Hematopoietic multipotent progenitor cell treated with erythropoietin and hydrocortisone succinate and interleukin-3 and kit ligand, for 4 days (in vitro differentiated cells): ENCODE measurements at places on chromosomes 2 and 18.

- no peak for DNase-seq
These were observed 287.0 kb downstream of the EPHA4 start for GRCh38 chr2:221285148-221285547.

GRCh38 chr2:160372010-160372356 is 121.6 kb downstream of the RBMS1 start:
- no peak for DNase-seq

DNA sequence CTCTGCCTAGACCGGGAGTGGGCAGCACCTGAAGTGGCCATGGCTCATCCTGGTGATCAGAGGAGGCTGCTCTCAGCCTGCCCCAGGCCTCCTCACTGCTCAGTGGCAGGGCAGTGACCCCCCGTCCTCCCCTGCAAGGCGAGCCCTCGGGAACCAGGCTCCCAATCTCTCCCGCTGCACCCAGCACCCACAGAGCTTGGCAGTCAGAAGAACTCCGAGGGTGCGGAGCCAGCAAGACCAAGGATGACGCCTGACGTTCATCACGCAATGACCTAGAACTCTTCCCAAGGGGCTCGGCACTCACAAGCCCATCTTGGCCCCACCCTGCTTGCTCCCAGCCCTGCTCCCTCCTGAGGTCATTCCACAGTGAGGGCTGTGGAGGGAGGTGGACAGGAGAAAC is 189.8 kb upstream of the SALL3 start:
- no peak for DNase-seq

DNA sequence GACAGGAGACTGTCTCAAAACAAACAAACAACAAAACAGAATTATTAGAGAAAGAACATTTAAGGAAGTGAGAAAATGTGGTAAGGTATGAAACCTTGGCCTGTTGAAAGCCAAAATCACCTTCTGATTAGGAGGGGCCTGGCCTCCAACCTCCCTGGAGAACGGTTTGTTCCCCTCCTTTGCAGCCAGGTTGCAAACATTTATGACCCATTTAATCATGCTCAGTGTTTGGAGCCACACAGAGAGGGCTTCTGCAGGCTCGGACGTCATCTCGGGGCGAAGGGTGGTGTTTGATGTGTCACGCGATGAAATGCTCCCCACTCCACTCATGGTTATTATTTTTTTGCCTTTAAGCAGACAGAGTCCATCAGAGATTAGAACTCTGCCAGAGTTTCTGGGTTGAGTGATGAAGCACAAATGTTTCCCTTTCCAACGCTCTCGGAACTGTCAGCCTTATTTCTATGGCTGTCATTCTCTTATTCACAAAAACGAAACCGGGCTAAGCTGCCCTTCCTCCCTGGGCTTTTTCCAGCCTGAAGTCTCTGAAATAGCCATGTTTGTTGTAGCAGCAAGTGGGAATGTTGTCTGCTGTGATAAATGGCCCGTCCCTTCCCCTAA is 33.6 kb upstream of the ROCK2 start:
- DNase-seq, result no peak

DNA sequence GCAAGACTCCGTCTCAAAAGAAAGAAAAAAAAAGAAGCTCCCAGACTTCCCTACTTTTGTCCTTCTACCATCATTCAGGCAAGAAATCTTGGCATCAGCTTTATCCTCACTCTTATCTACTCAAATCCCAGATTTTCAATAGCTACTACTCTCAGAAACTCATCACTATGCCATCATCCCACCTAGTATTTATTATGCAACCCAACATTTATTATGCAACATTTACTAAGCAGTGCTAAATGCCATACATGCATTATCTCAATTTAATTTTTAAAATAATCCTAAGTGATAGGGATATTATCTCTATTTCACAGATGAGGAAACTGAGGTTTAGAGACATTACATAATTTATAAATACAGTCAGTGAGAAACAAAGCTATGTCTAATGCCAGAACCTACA is 4.1 kb downstream of the USP37 start:
- DNase-seq, result no peak

GRCh38 chr18:24817150-24817549 is 356.7 kb downstream of the HRH4 start:
- DNase-seq, result no peak

GRCh38 chr2:197255543-197255942 is 55.0 kb downstream of the ANKRD44 start:
- peak; percentile 94 for DNase-seq

- no peak for DNase-seq
These were observed 148.0 kb upstream of the KCTD1 start for GRCh38 chr18:26696308-26696707.

DNA sequence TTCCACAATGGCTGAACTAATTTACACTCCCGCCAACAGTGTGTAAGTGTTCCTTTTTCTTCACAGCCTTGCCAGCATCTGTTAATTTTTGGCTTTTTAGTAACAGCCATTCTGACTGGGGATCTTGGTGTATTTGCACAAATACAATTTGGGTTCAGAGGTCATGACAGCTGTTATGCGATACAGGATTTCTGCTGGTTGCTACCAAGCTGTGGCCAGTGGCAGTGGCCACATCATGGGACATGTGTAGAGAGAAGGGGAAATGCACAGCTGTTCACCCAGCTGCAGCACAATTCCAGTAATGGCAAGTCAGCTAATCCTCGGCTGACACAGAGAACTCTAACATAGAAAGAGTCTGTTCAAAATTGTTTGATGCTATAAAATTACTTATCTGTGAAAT is 21.0 kb upstream of the SELENOI start:
- DNase-seq, result peak; percentile 43

DNA sequence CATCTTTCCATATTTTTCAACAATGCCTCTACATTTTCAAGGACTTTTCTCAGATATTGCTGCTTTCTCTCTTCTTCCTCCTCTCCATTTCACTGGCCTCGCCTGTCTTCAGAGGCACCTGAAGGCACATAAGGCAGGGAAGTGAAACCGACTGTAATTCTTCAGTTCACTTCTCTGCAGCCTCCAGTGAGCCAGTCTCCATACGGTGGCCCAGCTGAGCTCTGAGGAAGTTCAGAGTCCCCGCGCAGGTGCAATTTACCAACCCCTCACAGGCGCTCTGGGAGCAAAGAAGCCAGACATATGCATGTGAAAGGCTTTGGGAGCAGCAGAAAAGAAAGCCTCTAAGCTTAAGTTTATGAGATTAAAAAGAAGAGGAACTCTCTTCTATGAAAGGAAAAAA is 12.4 kb downstream of the KLHL14 start:
- no peak for DNase-seq

GRCh38 chr2:85761512-85761944 is 7.7 kb downstream of the ATOH8 start:
- DNase-seq, result no peak

- peak; percentile 56 for DNase-seq
These were observed 382.3 kb upstream of the CRIM1 start for GRCh38 chr2:35973132-35973736.
